ENCODE measurements at places on chromosomes 7 and 10. TPM values are rescaled to one million over a fixed set of nuclear protein-coding genes. Genes with fewer than 3 reads are reported as not detected.

Gene COL28A1
- 0.11 TPM for total RNA-seq

Gene HPSE2
- not detected for total RNA-seq

Gene ZNF853
- 5.0 TPM for total RNA-seq

Gene SPDYE6
- total RNA-seq, result not detected

Gene UNC5B
- 32.8 TPM for total RNA-seq

Gene LRRC4
- total RNA-seq, result 4.5 TPM

Gene EBLN1
- not detected for total RNA-seq

Gene ACHE
- total RNA-seq, result 18.9 TPM

Gene MICALL2
- 43.4 TPM for total RNA-seq

Gene PSD
- 8.8 TPM for total RNA-seq

Gene SUPV3L1
- total RNA-seq, result 31.8 TPM

Gene KIF11
- 2.8 TPM for total RNA-seq

Gene OR2A12
- total RNA-seq, result not detected

Gene OR2A5
- not detected for total RNA-seq

Gene ASB10
- total RNA-seq, result not detected

Gene ELN
- total RNA-seq, result 0.75 TPM

Gene C10orf67
- total RNA-seq, result 0.46 TPM

Gene MSMB
- not detected for total RNA-seq

Gene ECHDC3
- 1.9 TPM for total RNA-seq

Gene FXYD4
- total RNA-seq, result not detected

Gene INSYN2A
- 0.41 TPM for total RNA-seq

Gene ENTPD1
- total RNA-seq, result 0.95 TPM

Gene NME8
- not detected for total RNA-seq

Gene SLIT1
- total RNA-seq, result not detected

Gene SHLD2
- 23.2 TPM for total RNA-seq

Gene KRIT1
- total RNA-seq, result 25.9 TPM

Gene EN2
- not detected for total RNA-seq

Gene CHRM2
- not detected for total RNA-seq

Gene PLAU
- total RNA-seq, result 81.2 TPM

Gene TSPAN12
- total RNA-seq, result 9.8 TPM

Gene LEP
- not detected for total RNA-seq

Gene HTR5A
- not detected for total RNA-seq

Gene GIMAP6
- not detected for total RNA-seq

Gene ZDHHC6
- 21.6 TPM for total RNA-seq

Gene HOXA5
- not detected for total RNA-seq

Gene POR
- total RNA-seq, result 74.1 TPM

Gene HMX2
- not detected for total RNA-seq

Gene CTAGE4
- 1.4 TPM for total RNA-seq

Gene TMEM130
- 8.9 TPM for total RNA-seq

Gene GSTO2
- total RNA-seq, result 1.9 TPM

Gene HOXA3
- not detected for total RNA-seq

Gene TEX47
- not detected for total RNA-seq

Data from astrocyte (in vitro differentiated cells and primary cell).